ENCODE measurements at places on chromosomes 13 and 19.

GRCh38 chr19:16894080-16894479 is 5.3 kb downstream of the F2RL3 start:
- no peak for DNase-seq

- DNase-seq: no peak
Measured at GRCh38 chr13:58806401-58806800, 1174.9 kb downstream of the PCDH17 start.

DNA sequence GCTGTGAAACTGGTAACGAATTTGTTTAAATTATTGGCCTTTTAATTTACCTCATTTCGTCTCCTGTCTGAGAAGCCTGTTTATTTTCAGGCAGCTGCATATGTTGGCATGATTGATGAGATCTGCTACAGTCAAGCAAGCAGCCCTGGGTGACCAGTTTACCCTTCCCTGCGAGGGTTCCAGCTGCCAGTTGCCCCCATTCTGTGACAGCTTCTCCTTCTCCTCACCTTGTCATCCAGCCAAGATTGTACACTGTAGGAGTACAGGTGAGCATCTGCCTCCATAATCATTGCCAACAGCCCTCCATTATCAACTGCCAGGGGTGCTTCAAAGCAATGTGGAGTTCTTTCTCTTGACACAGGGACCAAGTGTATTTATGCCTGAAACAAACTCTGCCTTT is 1979.9 kb upstream of the PRR20A start:
- no peak for DNase-seq

- no peak for DNase-seq
Measured at GRCh38 chr13:33471204-33471603, 185.6 kb upstream of the STARD13 start.

DNA sequence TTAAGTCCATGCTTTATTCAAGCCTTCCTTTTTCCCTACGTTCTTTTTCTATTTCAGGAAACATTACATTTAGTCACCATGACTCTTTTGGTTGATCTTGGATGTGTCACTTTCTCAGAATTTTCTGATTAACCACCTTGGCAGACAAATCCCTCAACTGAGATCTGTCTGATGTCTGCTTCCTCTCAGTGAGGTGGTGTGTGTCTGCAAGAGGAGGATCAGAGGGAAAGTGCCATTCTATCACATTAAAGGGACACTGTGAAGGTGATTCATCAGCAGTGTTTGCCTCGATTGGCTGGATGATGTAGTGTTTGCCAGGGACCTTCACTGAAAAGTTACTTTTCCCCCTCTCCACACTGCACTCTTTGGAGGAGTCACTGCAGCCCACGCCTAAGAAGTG is 3.0 kb upstream of the CCNP start:
- no peak for DNase-seq

DNA sequence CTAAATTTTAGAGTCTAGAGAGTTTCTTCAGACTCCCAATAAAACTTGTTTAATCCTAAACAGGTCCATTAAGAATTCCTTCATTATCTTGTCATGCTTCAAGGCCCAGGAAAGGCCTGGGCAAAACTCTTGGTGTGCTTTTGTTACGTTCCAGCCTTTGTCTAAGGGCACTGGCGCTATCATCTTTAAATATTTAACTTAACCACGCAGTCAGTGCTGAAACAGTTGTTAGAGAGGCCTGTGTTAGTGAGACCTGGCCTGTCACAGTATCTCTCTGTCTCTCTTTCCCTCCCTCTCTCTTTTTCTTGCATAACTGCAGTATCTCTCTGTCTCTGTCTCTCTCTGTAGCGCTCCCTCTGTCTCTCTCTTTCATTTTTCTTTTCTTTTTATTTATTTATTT is 8.2 kb upstream of the OR1M1 start:
- DNase-seq: no peak

GRCh38 chr19:38899447-38900201 is at the start of the genes NFKBIB and SIRT2:
Gene NFKBIB (plus strand): TSS chr19:38899969. CDS start chr19:38900033, 64 bp downstream.
Gene SIRT2 (minus strand): TSS chr19:38899618. CDS start chr19:38899521, 97 bp downstream.
- DNase-seq: peak; percentile 100

DNA sequence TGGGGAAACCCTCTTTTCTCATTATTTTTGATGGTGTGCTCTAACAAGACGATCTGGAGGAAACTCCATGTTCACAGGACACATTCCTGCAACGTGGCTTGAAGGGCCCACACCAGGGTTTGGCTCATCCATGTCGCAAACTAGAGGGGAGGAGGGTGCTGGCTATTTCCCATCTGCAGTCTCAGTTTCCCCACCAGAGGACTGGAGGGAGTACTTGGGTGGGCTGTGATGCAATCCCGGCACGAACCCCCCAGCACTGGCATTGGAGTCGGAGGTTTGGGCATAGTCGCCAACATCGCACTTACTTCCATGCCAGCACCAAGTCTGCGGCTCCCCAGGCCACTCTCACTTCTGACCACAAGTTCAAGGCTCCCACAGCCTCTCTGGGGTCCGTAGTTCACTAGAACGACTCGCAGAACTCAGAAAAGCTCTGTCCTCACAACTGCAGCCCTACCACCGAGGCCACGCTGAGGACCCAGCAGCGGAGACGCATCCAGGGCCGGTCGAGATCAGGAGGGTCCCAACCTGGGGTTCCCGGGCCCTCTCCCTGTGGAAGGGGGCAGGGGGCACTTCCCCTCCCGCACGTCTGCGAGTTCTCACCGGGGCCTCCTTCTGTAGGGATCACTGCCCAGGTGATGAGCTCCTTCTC is 165.6 kb upstream of the SOX1 start:
- no peak for DNase-seq

- DNase-seq: no peak
Measured at GRCh38 chr13:44267980-44268379, 105.6 kb upstream of the SERP2 start.

GRCh38 chr13:82480415-82480814 is 1401.9 kb downstream of the SLITRK1 start:
- DNase-seq: no peak

DNA sequence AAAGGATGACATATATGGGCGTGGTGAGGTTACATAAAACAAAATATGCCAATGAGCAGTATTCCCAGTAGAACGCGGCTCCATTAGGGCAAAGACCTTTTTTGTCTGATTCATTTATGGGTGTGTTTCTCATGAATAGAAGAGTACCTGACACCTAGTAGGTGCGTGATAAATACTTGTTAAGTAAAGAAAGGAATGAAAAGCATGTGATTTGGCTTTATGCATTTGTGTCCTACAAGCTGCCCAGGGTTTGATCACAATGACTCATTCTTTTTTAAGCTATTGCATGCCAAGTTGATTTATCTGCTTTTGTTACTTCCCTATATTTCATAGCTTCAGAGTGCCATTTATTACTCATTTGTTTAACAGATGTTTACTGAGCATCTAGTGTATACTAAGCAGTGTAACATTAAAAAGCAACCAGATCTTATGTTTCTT is 19.1 kb upstream of the KCTD4 start:
- DNase-seq: no peak

DNA sequence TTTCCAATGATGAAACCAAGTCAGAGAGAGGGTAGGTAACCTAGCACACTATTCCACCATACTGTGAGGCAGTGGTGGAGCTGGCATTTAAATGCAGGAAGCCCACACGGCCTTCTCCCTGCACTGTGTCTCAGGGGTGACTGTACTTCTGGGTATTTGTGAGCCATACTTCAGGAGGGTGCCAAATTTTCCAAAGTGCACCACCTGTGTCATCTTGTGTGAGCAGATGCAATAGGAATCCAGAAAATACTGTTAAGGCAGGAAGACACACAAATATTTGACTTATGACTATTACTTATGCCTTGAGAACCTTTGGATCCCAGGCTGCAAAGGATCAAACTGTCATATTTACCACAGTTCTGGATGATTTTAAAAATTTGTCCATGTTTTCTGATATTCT is 17.3 kb downstream of the ZNF229 start:
- no peak for DNase-seq

- no peak for DNase-seq
Measured at GRCh38 chr19:35296644-35297514, 4.9 kb downstream of the MAG start.

GRCh38 chr19:29084266-29084665 is 128.7 kb downstream of the UQCRFS1 start:
- no peak for DNase-seq

DNA sequence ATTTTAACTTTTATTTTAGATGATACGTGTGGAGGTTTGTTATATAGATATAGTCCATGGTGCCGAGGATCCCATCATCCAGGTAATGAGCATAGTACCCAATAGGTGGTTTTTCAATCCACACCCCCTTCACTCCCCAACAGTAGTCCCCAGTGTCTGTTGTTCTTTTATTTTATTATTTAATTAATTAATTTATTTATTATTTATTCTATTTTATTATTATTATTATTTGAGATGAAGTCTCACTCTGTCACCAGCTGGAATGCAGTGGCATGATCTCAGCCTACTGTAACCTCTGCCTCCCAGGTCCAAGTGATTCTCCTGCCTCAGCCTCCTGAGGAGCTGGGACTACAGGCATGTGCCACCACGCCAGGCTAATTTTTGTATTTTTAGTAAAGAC is 2086.2 kb downstream of the PCDH9 start:
- DNase-seq: no peak

DNA sequence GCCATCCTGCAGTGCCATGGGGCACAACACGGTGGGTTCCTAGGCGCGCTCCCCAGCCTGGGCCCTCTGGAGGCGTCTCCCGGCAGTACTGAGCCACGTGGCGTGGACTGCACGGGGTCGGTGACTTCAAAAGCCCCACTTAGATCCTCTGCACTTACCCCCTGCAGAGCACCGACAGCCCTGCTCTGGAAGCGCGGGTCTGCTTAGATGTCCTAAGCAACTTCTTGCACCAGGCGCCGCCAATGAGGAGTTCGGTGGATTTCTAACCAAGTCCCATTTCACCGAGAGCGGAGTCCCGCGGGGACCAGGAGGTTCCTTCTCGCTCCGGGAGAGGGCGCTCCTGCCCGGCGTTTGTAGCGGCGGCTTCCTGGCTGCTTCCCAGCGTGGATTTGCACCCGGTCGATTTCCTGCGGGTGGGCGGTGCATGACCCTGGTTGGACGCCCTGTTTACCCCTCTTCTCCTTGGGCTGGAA is 25.2 kb upstream of the ZNF845 start:
- no peak for DNase-seq

DNA sequence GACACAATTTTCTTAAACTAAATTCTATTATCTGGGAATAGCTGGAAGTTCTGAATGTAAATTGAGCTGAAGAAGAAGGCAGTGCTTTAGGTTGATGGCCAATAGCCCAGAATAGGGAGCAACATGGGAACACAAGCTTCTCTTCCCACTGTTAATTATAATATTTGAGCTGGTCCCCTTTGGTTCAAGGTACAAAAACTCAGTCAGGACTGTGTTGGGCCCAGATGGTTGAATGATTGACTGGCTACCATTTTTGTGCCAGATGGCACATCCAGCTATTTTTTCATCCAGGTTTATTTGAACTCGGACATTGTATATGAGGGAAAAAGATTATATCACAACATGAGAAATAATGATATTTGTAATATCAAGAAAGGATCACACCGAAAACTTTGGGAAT is 458.9 kb downstream of the SLITRK1 start:
- DNase-seq: no peak

DNA sequence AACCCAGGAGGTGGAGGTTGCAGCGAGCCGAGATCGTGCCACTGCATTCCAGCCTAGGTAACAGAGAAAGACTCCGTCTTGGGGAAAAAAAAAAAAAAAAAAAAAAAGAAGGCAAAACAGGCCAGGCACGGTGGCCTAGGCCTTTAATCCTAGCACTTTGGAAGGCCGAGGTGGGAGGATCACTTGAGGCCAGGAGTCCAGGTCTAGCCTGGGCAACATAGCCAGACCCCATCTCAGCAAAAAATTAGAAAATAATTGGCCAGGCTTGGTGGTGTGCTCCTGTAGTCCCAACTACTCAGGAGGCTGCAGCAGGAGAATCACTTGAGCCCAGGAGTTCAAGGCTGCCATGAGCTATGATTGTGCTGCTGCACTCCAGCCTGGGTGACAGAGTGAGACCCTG is 43.4 kb downstream of the CRTC1 start:
- DNase-seq: no peak

DNA sequence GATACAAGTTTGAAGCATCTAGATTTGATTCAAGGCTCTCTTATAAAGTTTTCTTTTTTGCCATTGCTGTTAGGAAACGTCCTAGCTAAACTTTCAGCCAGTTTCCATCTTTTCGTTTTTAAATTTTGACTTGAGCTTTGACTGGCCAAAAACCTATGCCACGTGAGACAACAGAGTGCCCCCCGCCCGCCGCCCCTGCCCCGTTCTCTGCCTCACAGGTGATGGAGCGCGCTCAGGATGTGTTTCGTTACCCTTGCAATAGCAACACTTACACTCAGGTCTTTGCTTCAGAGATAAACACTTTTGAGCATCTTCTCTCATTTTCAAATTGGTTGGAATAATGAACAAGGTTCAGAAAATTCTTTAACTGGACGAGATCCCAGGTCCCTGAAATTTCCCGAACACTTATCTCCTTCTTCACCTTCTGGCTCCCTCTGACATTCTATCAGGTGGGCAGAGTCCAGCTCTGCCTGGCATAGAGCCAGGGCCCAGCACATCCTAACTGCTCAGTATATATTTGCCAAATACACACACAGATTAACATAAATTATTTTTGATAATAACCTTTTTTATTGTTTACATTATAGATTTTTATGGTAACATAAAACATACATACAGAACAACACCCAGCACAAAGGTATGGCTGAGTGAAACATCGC is 301.1 kb downstream of the IRS2 start:
- no peak for DNase-seq

DNA sequence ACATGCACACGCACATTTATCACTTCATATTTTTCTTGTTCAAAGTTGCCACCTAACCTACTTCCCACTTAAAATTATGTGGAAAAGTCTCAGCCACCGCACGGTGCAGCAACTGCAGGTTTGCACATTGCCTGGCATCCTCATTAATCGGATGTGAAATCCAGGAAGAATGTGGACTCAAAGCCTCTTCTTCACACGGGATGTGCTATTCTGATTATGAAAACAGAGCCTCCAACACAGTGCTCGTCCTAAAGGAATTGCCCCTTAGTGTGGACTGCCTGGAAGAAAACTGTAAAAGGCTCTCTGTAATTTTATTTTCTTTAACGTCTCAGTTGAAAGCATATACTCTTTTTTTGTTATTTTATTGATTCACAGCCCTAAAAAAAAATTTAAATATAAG is 1303.5 kb downstream of the EFNB2 start:
- DNase-seq: no peak

DNA sequence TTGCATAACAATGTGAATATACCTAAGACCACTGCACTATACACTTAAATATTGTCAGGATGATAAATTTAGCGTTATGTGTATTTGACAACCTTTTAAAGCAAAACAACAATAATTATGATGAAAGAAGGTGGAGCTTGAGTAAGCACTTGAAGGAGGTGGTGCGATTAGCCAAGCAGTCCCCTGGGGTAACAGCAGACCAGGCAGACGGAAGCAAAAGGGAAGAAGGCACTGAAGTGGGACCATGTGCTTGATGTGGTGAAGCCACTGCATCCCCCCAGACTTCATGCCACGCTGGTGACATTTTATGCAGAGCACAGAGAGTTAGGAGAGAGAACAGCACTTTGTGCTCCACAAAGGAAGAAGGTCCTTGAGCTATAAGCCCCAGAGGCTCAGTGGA is 58.3 kb upstream of the ZNF507 start:
- no peak for DNase-seq

- DNase-seq: peak; percentile 80
Measured at GRCh38 chr19:18306888-18307260, 16.0 kb downstream of the LSM4 start.

All from spleen (tissue), 13 donors.